NCI-H1694 (cell line): ENCODE measurements at places on chromosomes 6 and 20.

GRCh38 chr6:27268803-27269202 is 21.3 kb downstream of the PRSS16 start:
- no peak for DNase-seq

DNA sequence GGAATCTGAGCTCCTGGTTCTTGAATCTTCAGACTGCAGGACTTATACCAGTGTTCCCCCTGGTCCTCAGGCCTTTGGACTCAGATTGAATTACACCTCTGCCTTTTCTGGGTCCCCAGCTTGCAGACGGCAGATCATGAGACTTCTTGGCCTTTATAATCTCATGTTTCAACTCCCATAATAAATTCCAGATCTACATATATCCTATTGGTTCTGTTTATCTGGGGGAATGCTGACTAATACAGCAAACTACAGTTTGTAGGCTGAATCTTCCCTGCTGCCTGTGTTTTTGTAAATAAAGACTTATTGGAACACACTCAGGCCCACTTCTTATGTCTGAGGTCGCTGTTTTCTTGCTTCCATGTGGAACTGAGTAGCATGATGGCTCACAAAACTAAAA is 184.7 kb downstream of the HDGFL1 start:
- DNase-seq, result no peak

- no peak for DNase-seq
Measured at GRCh38 chr6:129866688-129867087, 5.6 kb upstream of the TMEM244 start.

- DNase-seq, result no peak
Measured at GRCh38 chr20:37123441-37123840, 27.6 kb upstream of the RBL1 start.

GRCh38 chr6:73341335-73341734 is 12.7 kb downstream of the DPPA5 start:
- DNase-seq, result no peak

- no peak for DNase-seq
Measured at GRCh38 chr6:134721060-134721405, 228.9 kb downstream of the ALDH8A1 start.

DNA sequence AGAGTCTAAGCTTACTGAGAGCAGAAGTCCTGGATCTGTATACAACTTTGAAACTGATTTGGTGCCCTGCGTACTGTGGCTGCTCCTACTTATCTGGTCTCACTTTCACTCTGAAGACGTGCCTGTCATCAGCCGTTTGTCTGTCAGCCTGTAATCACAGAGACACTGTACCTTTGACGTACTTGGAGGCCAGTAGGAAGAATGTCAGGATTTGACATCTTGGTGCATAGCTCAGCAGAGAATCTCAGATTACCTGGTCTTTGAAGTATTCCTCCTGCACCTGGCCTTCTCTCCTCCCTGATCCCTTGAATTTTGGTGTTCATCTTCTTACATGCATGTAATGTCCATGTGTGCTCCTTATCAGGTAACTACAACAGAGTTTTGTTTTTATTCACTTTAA is 37.7 kb downstream of the DSE start:
- DNase-seq, result no peak

GRCh38 chr6:14943116-14943515 is 302.8 kb upstream of the JARID2 start:
- no peak for DNase-seq

- no peak for DNase-seq
Measured at GRCh38 chr6:42436825-42437224, 14.9 kb downstream of the TRERF1 start.

GRCh38 chr6:144007478-144008119 is 460 bp downstream of the PLAGL1 start:
- no peak for DNase-seq

DNA sequence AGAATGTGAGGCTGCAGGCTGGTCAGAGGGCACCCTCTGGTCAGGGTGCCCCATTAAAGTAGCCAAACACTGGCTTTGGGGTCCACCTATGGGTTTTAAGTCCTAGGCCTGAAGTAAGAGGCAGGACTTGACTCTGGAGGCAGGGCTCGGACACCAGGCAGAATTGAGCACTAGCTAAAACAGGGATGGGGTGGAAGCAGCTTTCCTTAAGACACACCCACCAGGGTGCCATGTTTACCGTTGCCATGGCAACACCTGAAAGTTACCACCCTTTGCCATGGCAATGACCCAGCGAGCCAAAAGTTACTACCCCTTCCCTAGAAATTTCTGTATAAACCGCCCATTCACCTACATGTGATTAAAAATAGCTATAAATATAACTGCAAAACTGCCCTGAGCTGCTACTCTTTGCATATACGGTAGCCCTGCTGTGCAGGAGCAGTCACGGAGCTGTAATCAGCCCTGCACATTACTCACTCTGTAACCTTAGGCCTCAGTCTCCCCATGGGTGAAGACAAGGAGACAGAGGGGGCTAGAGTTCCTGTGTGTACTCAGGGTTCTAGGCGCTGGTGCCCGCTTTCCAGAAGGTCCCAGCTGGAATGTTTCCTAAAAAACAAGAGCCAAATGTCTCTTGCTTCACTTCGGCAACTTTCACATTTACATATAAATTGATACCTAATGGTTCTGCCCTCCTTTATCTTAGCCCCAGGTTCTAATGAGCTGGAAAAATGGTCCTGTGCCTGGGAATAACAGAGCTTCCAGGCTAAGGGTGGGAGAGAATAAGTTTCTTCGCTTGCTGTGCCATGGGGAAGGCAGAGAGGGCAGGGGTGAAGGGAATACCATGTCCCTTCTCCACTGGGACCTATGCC is 27.2 kb upstream of the SRSF6 start:
- no peak for DNase-seq

DNA sequence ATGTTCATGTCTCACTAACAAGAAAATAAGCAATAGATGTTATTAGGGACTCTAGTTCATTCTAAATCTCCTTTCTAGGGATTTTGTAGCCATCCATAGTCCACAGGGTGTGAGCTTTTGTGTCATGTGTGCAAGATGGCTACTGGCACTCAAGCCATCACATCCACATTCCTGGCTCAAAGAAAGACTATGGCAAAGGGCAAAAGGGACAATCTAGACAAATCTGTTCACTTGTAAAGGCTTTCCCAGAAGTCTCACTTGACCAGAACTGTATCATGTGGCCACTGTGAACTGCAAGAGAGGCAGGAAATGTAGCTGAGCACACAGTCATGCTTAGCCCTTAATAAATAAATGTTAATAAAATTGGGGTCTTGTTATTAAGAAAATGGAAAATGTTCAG is 212.6 kb upstream of the EXOC2 start:
- no peak for DNase-seq

DNA sequence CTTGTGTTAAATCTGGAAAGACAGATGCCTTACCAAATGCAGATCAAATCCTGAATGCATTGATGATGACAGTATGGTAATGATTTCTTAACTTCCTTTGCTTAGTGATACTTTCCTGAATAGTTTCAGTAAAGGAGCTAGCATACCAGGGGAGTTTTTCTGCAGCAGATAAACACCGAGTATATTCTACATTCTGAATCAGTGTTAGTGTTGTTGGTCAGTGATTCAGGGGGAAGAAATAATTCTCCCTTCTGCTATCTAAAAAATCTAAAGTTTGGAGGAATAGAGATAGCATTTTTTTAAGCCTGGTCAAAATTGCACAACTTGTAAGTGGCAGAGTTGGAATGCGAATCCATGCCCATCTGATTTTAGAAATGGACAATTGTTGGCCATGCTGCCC is 512.2 kb upstream of the MARCKS start:
- no peak for DNase-seq

GRCh38 chr6:31474871-31475286 is 23.1 kb upstream of the MICB start:
- no peak for DNase-seq

- DNase-seq, result no peak
Measured at GRCh38 chr20:15205028-15205427, 867.6 kb upstream of the FLRT3 start.

- no peak for DNase-seq
Measured at GRCh38 chr20:51687108-51687507, 81.1 kb downstream of the ATP9A start.

DNA sequence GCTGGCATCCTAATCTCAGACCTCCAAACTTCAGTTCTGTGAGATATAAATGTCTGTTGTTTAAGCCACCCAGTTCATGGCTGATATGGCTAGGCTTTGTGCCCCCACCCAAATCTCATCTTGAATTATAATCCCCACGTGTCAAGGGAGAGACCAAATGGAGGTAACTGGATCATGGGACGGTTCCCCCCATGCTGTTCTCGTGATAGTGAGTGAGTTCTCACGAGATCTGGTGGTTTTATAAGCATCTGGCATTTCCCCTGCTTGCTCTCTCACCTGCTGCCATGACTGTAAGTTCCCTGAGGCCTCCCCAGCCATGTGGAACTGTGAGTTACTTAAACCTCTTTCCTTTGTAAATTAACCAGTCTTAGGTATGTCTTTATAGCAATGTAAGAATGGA is 56.7 kb downstream of the KIAA0319 start:
- no peak for DNase-seq

- no peak for DNase-seq
Measured at GRCh38 chr6:148494226-148494625, 151.6 kb downstream of the SASH1 start.

GRCh38 chr6:109313139-109313538 is 69.1 kb downstream of the CD164 start:
- no peak for DNase-seq

GRCh38 chr6:19180348-19181072 is 656.7 kb upstream of the ID4 start:
- DNase-seq, result no peak

GRCh38 chr20:5570452-5570851 is 179.7 kb upstream of the SHLD1 start:
- DNase-seq, result no peak

DNA sequence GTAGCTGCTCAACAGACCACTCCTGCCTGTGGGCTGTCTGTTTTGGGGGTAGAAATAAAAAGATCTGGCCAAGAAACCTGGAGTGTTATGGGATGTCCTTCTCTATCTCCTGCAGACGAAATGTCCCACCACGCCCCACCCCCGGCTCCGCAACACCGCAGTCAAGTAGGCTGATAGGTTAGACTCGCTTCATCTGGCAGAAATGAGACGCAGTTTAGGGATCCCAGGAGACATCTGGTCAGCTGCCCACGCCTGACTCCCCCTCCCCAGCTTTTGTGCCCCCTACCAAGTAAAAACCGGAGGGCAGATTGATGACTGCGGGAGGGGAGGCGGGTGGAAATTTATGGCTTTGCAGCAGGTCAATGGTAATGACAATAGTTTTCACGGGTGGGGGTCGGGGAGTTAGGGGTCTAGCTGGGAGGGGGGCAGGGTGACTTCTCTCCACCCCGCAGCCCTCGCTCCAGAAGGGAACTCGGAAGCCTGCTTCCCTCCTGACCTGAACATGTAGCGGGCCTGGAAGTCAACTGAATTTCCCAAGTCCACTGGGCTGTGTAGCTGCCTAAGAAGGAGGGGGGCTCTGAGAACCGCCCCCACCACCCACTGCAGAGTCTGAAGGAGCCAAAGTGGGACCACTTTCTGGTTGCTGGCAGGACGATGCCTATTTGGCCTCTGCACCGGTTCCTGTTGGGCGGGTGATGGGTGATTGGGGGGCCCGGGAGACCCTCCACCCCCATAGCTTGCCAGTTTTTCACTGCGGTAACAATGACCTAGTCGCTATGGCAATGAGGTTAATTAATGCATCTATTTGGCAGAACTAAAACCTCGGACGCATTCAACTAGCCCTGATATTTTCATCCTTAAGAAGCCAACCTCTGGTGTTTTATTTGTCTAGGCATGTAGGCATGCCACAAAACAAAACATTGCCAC is 25.7 kb downstream of the PMEPA1 start:
- DNase-seq, result no peak

DNA sequence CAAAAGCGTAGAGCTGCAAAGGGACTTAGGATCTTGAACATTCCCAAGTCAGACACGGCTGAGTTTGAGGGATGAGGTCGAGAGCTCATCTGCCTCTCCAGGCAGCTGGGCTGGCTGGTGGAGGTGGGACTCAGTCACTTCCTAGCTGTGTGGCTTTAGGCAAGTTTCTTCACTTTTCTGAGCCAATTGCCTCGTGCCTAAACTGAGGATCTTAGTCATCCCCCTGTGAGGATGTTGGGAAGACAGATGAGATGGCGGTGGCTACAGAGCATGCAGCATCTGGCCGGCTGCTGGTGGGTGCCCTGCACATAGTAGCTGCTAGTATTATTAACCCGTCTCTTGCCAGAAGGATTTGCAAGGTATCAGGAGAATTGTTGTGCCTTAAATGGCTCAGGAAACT is 27.5 kb downstream of the TFAP2C start:
- no peak for DNase-seq

DNA sequence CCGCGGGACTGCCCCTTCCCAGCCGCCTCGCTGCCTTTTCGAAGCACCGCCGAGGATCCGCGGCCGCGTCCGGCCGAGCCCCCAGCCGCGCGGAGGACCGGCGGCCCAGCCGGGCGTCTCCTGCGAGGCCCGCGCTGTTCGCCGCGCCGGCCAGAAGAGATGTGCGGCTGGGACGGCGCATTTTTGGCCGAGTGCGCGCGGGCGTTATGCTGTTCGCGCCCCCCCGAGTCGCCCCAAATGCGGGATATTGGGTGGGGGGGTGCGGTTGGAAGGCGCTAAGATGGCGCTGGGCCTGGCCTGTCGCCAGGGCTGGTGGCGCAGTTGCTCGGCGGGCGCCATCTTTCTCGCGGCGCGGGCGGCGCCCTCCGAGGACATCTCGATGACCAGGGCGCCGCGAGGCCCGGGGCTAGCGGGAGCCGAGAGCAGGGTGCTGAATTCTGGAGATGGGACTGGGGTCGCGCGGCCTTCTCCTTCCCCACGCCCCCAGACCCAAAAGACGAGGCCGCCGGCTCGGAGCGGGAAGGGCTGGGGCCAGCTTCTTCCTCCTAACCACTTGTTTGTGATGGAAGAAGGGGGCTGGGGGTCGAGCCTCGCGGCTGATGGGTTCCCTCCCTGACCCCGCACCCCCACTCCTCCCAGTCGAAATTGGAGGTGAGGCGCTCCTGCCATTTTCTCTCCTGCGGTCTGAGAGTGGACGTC is 1.5 kb downstream of the BICRAL start:
- DNase-seq, result peak; percentile 33

- no peak for DNase-seq
Measured at GRCh38 chr6:70241031-70241430, 61.9 kb downstream of the COL9A1 start.

DNA sequence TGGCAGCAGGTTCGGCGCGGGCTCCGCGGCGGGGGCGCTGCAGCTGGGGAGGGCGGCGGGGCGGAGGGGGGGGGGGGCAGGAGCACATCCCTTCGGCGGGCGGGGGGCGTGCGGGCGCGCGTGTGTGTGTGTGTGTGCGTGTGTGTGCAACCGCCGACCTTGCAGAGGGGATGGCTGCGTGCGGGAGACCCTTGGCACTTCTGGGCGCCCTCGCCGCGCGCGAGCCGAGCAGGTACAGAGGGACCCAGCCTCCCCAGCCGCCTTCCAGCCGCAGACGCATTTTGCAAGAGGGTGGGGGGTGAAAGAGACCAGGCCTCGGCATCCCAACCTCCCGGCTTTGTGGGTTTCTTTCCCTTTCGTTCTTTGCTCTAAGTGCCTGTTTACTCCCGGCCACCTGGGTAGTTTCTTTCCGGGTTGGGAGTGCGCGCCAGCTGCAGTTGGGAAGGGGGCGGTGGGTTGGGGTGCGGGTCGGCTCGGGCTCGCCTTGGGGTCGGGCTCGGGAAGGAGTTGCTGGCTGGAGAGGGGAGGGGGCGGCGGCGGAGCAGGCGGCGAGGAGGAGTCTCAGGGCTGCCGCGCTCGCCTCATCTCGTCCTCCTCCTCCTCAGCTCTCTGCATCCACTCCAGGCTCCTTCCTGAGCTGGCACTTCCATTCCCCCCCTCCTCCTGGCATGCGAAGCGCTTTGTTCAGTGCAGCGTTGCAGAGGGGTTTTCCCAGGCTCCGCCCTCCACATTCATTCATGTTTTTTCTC is 620 bp downstream of the HIVEP1 start:
- peak; percentile 8 for DNase-seq

- DNase-seq, result no peak
Measured at GRCh38 chr6:2190661-2191389, 54.6 kb downstream of the GMDS start.
